ENCODE measurements at places on chromosomes 7 and 10.
A peak's percentile ranks its signal among the peaks of the same experiment; 100 is the strongest.

DNA sequence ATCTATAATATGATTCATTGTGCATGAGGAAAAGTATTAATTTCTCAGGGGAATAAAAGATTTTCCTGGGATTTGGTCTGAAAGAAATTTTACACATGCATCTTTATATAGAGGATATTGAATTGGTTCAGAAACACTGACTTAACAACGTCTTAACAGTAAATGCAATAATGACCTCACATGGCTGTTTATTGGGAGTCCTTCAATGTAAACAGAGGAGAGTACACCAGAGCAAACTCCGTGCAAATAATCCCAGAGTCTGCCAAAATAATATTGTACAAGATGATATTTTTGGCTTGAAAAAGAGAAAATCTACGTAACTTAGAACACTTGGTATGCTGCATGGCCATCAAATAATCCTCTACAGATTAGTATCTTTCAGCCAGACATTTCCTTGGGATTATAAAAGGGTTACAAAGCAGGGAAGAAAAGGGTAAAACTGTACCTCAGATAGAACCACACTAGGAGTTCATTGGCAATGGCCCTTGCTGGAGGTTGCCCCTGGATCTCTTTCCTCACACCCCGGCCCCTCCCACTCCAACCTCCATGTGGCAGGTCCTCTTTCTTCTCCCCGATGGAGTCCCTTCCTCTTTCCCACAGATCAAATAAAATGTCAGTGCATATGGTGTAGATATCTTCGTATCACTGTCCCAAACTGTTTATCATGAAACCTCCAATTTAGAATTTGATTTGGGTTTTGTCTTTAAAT, 196.4 kb downstream of the EVX1 start:
- peaks cover 13% of the 10 kb centered on the region for H3K27me3 ChIP-seq
- H3K4me3 ChIP-seq = no peak overlapping the region
- DNase-seq = no peak

- no peaks in the 10 kb centered on the region for H3K27me3 ChIP-seq
- no peak overlapping the region for H3K27ac ChIP-seq
- H3K4me3 ChIP-seq = no peak overlapping the region
- no peak for DNase-seq
- H3K36me3 ChIP-seq = peaks cover 3% of the 10 kb centered on the region
Observed at GRCh38 chr7:33630359-33630758, 275.0 kb upstream of the BMPER start.

DNA sequence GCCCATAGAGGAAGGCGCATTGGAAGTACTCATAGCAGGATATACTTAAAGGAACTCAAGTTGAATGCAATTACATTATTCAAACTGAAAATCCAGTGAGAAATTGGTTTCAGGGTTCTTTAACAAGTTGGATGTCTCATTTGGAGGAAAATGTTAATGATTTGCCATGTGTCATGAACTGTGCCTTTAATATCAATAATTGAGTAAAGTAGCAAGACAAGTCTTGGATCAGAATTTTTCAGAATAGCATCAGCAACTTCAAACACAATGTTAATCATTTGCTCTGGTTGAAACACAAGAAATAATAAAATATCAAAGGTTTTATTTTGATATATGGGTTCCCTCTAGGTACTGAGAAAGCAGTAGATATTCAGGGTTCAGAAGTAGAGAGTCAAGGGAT, 24.5 kb upstream of the POU6F2 start:
- no peaks in the 10 kb centered on the region for H3K4me1 ChIP-seq
- no peaks in the 10 kb centered on the region for H3K27me3 ChIP-seq
- no peaks in the 10 kb centered on the region for H3K36me3 ChIP-seq
- no peak for DNase-seq

DNA sequence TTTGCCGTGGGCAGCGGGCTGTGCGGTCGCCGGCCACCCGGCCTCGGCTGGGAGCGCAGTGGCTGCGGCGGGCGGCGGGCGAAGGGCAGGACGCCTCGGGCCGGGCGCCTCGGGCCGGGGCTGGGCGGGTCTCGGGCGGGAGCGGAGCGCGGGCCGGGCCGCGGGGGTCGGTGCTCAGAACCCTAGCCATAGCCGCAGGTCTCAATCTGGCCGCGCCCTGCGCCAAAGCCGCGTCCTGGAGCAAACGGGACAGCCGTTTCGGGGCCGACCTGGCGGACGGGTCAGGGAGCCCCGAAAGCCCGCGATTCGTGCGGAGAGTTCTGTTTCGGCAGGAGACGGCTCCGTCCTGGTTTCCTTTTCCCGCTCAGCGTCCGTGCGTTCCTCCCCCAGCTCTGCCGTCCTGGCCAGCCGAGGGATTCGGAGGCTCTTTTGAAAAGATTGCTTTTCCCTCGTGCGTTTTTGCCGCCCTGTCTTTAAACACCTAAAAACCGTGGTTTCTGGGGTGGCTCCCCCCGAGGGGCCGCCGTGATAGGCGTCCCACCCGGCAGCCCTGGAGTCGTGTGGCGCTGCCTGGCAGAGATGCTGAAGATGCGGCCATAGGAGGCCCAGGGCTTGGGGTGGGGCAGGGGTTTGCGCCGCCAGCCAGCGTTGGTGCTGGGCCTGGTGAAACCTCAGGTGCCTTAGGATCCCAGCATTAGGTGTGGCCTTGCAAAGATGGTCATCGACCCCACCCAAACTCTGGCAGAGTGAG, 727 bp downstream of the RET start:
- no peaks in the 10 kb centered on the region for H3K4me1 ChIP-seq
- no peak overlapping the region for H3K27ac ChIP-seq
- no peaks in the 10 kb centered on the region for H3K36me3 ChIP-seq
- no peak for DNase-seq
- H3K4me3 ChIP-seq = peak overlapping the region; percentile 83
- H3K27me3 ChIP-seq = peaks cover 74% of the 10 kb centered on the region

- H3K27me3 ChIP-seq = peaks cover 18% of the 10 kb centered on the region
- H3K4me3 ChIP-seq = no peak overlapping the region
- H3K27ac ChIP-seq = no peak overlapping the region
- H3K36me3 ChIP-seq = no peaks in the 10 kb centered on the region
- H3K4me1 ChIP-seq = peaks cover 33% of the 10 kb centered on the region
- DNase-seq = no peak
Observed at GRCh38 chr7:31307972-31308371, 32.6 kb downstream of the NEUROD6 start.

DNA sequence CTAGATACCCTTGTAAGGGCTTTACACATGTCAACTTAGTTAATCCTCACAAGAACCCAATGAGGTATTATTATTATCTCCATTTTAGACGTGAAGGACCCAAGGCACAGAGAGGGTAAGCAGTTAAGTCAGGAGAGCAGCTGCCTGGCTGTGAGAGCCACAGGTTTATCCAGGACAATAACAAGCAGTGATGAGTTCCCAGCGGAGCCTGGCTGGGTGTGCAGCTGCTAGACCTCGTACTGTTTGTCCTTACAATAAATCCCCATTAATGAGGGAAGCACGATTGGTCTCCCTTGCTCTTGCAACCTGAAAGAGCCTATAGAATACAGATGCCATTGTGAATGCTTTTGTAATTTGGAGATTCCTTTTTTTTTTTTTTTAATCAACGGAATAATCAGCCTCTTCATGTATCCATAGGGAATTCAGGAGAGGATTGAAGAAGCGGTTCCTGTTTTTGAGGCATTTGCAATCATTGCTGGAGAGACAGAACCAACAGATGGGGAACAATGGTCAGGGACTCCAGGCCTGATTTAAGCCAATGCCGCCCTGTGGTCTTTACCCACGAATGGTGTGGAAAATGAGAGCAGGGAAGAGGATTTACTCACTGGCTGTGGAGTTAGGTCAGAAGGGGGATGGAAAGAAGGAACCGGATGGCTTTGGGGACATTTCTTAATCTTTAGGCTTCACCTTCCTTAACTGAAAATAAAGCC, 12.3 kb upstream of the ASB4 start:
- no peak overlapping the region for H3K4me3 ChIP-seq
- no peak for DNase-seq
- H3K36me3 ChIP-seq = no peaks in the 10 kb centered on the region

DNA sequence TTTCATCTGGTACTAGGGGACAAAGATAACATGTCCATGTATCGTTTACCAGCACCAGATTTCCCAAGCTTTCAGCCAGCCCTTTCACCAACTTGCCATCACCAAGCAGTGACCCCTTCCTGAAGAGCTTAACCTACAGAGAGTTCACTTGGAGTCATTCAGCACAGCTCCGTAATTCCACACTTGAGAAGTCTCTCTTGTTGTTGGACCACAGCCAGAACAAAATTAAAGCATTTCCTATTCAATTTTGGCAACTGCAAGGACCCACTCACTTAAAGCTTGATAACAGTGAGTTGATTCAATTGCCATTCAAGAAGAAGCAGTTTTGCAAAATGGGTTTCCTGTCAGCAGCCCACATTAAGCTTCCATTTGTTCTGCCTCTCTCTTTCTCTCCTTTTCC, 88.5 kb upstream of the LRRTM3 start:
- no peaks in the 10 kb centered on the region for H3K36me3 ChIP-seq
- no peak overlapping the region for H3K4me3 ChIP-seq
- peaks cover 6% of the 10 kb centered on the region for H3K27me3 ChIP-seq
- H3K4me1 ChIP-seq = peaks cover 4% of the 10 kb centered on the region

DNA sequence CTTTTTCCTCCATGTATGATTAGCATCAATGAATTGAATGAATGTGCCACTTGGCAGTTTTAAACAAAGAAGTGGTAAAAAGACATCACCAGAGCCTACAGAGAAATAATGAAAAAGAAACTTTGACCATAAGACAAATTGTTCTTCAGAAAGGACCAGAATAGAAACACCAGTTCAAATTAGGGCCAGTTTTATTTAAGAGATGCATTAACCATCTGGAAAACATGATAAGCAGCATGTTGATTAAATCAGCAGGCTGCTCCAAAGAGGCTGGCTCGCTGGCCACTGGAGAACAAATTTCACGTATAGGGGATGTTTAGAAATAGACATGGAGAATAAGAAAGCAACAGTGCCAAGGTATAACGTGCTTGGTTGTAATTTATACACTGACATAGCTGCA, 242.3 kb upstream of the AOAH start:
- no peaks in the 10 kb centered on the region for H3K27me3 ChIP-seq
- H3K4me3 ChIP-seq = no peak overlapping the region
- no peak overlapping the region for H3K27ac ChIP-seq
- H3K36me3 ChIP-seq = peaks cover 4% of the 10 kb centered on the region
- no peak for DNase-seq

GRCh38 chr7:130187360-130187759, 17.8 kb downstream of the TMEM209 start:
- H3K27me3 ChIP-seq = no peaks in the 10 kb centered on the region
- no peak overlapping the region for H3K27ac ChIP-seq
- H3K4me1 ChIP-seq = peaks cover 7% of the 10 kb centered on the region
- H3K4me3 ChIP-seq = no peak overlapping the region

- no peaks in the 10 kb centered on the region for H3K4me1 ChIP-seq
- no peak for DNase-seq
- no peak overlapping the region for H3K27ac ChIP-seq
- no peaks in the 10 kb centered on the region for H3K36me3 ChIP-seq
Observed at GRCh38 chr10:94115725-94116124, 122.0 kb downstream of the PLCE1 start.

- H3K27ac ChIP-seq = no peak overlapping the region
- no peaks in the 10 kb centered on the region for H3K36me3 ChIP-seq
- no peaks in the 10 kb centered on the region for H3K4me1 ChIP-seq
- peaks cover 5% of the 10 kb centered on the region for H3K27me3 ChIP-seq
- DNase-seq = no peak
Observed at GRCh38 chr10:132104471-132105301, 38.9 kb downstream of the JAKMIP3 start.

DNA sequence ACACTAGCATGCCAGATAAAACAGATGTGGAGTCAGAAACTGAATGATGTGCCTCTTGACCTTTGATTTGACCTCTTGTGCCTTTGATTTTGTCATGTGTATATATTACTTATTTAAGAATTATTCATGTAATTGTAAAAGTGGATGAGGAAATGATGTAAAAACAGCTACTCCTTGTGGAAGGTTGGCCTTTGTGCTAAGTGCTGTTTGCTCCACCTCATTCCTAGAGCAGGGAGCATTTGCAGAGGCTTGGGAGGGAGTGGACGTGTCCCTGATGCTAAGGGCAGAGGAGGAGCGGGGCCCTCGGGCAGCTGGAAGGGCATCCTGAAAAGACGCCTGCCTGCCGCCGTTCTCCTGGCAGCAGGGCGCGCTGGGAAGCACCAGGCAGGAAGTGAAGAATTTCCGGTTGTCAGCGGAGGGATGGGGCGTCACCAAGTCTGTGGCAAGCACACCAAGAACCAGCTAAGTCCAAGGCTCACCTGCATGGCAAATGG, 197.6 kb upstream of the ZNF32 start:
- no peak overlapping the region for H3K27ac ChIP-seq
- H3K27me3 ChIP-seq = peaks cover 6% of the 10 kb centered on the region
- no peak overlapping the region for H3K4me3 ChIP-seq
- peaks cover 25% of the 10 kb centered on the region for H3K4me1 ChIP-seq

GRCh38 chr7:8274589-8274988, 12.6 kb upstream of the ICA1 start:
- H3K36me3 ChIP-seq = no peaks in the 10 kb centered on the region
- H3K27me3 ChIP-seq = peaks cover 34% of the 10 kb centered on the region
- no peaks in the 10 kb centered on the region for H3K4me1 ChIP-seq
- DNase-seq = no peak
- H3K27ac ChIP-seq = no peak overlapping the region
- H3K4me3 ChIP-seq = no peak overlapping the region

GRCh38 chr7:27254625-27255024, 12.0 kb downstream of the EVX1 start:
- no peak overlapping the region for H3K4me3 ChIP-seq
- H3K27me3 ChIP-seq = peaks cover 79% of the 10 kb centered on the region
- no peak overlapping the region for H3K27ac ChIP-seq

GRCh38 chr10:7767209-7767608, 20.6 kb downstream of the KIN start:
- no peaks in the 10 kb centered on the region for H3K4me1 ChIP-seq
- H3K4me3 ChIP-seq = no peak overlapping the region
- H3K36me3 ChIP-seq = peaks cover 27% of the 10 kb centered on the region
- H3K27me3 ChIP-seq = no peaks in the 10 kb centered on the region
- no peak overlapping the region for H3K27ac ChIP-seq
- DNase-seq = no peak

DNA sequence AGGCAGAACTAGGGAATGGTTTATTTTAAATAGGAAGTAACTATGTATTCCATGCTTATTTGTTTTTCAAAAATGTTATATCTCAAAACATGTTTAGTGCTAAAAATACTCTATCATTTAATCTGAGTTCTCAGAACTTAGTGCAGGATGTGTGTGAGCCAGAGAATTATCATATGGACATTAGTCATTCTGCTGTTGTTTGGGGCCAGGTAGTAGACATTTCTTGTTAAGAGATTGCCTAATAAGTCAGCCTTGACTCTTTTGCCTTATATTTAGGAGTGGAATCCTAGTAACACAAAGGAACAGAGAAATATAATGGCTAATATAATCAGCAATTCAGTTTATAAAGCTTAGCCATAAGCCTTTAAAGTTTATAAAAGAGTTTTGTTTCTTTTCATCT, 149.8 kb downstream of the CCSER2 start:
- no peak overlapping the region for H3K27ac ChIP-seq
- H3K36me3 ChIP-seq = peaks cover 24% of the 10 kb centered on the region
- H3K27me3 ChIP-seq = no peaks in the 10 kb centered on the region
- no peaks in the 10 kb centered on the region for H3K4me1 ChIP-seq

- peaks cover 10% of the 10 kb centered on the region for H3K4me1 ChIP-seq
- no peak for DNase-seq
- no peak overlapping the region for H3K27ac ChIP-seq
- H3K36me3 ChIP-seq = no peaks in the 10 kb centered on the region
- peaks cover 4% of the 10 kb centered on the region for H3K27me3 ChIP-seq
Observed at GRCh38 chr10:8418631-8419030, 364.1 kb downstream of the GATA3 start.

All from type B pancreatic cell (in vitro differentiated cells).